ENCODE measurements at places on chromosomes 3 and 15.

GRCh38 chr3:27885641-27886040 lies 163.5 kb upstream of the EOMES start:
- DNase-seq, result no peak

DNA sequence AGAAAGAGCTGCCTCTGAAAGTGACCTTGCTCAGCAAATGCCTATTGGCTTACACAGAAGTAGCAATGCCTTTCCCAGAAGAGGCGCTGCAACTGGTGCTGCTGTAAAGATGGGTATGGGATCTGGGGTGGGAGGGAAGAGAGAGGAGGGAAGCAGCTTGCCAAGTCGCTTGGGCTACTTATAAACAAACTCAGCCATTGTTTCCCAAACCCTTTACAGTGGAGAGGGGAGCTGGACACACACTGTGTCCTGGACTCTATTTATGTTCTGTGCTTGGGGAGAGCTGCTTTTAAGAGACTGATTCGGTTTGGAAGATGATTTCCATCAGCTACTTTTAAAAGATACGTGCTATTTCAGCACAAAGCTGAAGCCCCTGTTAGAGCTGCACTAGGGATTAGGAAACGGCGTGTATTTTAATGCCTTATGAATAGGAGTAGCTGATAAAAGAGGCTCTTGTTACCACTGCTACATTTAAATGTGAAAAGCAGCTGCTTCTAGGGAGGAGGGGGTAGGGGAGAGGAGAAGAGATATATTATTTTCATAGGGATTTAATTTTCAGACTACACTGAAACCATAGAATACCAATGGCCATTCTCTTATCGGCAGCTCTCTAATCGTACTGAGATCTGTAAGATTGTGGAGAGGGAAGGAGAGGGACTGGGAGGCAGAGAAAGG lies 440.6 kb downstream of the MCTP2 start:
- peak; percentile 33 for DNase-seq

DNA sequence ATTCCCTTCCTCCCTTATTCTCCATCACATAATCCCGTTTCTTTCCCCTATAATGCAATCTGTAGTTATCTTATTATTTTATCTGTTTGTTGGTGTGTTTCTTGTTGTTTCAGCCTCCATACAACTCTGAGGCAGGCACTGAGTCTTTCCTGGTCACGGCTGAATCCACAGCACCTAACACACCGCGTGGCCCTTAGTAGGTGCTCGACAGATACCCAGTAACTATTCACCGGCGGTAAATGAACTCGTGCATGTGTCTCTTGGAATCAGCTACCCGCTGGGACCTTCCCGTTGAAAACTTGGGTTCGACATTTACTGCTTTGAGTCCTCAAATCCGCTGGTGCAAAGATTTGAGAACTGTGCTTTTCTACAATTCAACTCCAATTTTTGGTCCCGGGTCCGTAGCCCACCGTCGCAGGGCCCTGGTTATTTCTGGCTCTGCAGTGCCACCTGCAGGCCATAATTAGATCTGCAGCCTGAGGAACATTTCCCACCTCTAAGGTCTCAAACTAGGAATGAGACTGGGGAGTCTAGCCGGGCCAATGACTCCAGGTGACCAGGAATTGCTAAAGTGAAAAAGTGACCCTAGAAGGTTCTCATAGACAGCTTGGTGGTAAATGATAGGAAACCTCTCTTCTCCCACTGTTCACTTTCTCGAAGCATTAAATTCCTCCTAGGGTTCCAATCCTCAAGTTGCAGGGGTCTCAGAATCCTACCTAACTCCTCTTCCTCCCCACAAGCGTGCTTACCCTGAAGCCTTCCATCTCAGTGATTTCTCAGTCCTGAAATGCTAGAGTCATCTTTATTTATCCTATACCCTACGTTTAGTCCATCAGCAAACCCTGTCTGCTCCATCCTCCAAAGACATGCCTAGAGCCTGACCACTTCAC lies 40.0 kb upstream of the TRH start:
- peak; percentile 33 for DNase-seq

DNA sequence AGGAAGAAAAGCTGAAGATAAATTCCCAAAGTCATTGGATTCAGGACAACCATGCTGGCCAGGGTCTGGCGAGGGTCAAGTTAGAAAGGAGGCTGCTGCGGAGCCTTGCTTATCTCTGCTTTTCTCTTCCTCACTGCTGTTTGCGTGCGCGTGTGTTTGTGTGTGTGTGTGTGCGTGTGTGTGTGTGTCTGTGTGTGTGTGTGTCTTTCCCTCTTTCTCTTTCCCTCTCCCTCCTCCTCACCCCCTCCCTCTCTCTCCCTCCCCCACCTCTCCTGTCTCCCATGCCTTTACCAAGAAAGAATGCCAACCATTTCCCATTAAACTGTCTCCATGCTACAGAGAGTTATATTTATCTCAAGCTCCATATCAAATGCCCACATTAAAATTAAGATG lies at the start of gene COLQ:
COLQ (minus strand) TSS at position 134 of the 393 bp plus-strand sequence; CDS start at position 53, 81 bp downstream.
- no peak for DNase-seq

DNA sequence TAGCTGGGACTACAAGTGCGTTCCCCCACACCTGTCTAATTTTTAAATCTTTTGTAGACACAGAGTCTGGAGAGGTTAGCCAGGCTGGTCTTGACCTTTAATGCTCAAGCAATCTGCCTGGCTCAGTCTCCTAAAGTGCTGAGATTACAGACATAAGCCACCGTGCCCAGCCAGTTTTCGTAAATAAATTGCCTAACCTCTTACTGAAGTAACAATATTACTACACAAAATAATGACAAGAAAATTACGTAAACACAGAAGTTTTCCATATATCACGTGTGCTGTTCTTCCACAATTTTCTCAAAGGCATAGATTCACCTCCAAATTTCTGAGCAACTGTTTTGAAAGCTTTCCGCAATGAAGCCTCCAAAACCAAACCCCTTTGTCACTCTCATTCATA lies 58.1 kb upstream of the PROK2 start:
- DNase-seq, result no peak

- no peak for DNase-seq
Measured at GRCh38 chr15:43828061-43828657, 1.4 kb downstream of the WDR76 start.

DNA sequence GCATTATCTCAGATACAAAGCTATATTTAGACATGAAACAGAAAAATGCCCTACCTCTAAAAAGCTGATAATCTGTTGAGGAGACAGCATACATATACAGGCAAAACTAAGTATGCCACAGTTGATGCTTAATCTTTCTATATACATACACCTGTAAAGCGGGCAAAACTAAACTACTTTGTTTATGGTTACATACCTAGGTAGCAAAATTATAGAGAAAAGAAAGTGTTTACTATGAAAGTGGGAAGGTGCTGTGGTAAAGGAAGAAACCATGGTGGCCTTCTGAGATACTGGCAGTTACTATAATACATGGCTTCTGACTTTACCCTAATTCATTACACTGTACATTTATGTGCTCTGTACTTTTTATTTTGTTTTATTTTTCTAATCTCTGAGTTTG lies 36.0 kb upstream of the NR1I2 start:
- DNase-seq, result no peak

DNA sequence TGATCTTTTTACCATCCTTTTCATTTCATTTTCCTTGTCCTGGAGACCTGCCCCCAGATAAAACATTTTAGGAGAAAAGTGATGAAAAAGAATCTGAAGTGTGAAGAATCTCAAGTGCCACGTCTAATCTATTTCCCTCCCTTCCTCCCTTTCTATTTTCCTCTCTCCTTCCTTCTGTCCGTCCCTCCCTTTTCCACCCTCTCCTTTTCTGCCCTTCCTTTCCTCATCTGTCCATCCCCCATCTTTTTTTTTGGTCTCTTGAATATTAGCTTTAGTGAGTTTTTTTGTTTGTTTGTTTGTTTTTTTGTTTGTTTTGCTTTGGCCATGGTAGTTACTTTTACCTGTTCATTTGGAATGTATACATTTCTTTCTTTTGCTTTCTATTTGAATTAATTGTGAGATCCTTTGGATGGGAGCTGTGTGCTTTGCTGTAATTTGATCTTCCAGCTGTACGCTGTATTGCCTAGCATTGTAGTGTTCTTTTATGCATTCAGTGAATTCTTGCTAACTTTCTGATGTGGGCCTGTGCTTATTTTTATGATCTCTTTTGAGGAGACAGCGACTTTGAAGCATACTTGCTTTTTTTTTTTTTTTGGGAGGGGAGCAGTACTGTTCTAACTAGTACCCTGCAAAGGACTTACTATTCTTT lies 19.2 kb downstream of the CDIN1 start:
- DNase-seq, result no peak

GRCh38 chr15:50181201-50181968 lies 611 bp upstream of the SLC27A2 start:
- peak; percentile 62 for DNase-seq

GRCh38 chr3:110783541-110783940 lies 288.1 kb upstream of the NECTIN3 start:
- no peak for DNase-seq

DNA sequence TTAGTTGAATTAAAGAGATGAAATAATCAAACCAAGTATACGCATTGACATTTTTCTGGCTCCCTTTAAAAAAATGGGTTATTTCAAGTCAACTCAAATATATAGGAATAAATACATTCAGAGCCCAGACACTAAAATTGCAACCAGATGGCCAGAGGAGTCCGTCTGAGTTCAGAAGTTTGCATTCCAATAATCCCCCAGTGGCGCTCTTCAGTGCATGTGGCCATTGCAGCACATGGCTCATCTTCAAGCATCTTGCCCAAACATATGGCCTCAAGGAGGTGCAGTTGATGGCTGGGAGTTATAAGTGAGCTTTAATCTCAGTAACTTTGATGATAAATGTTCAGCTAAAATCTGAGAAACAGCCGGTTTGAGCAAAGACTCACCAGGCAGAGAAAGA lies 295.8 kb upstream of the LRRN1 start:
- no peak for DNase-seq

- DNase-seq, result peak; percentile 4
Measured at GRCh38 chr3:109098079-109098644, 19.8 kb downstream of the MORC1 start.

DNA sequence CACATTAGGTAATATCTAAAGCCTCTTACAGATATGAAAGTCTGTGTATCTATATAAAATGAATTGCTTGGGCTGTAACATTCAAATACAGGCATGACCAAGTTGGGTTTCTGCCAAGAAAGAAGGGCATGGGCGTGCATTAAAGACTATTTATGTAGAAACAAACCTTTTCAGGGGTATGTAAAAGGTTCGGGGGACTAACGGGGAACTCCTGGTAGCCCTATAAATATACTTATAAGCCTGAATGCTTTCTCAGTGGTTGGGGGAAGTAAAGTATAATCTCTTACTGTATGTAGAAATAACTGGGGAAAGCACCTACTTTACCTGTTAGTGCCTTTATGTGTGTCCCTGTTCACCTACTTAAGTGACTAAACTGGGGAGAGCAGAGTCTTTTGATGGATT lies 154.5 kb upstream of the TBL1XR1 start:
- no peak for DNase-seq

DNA sequence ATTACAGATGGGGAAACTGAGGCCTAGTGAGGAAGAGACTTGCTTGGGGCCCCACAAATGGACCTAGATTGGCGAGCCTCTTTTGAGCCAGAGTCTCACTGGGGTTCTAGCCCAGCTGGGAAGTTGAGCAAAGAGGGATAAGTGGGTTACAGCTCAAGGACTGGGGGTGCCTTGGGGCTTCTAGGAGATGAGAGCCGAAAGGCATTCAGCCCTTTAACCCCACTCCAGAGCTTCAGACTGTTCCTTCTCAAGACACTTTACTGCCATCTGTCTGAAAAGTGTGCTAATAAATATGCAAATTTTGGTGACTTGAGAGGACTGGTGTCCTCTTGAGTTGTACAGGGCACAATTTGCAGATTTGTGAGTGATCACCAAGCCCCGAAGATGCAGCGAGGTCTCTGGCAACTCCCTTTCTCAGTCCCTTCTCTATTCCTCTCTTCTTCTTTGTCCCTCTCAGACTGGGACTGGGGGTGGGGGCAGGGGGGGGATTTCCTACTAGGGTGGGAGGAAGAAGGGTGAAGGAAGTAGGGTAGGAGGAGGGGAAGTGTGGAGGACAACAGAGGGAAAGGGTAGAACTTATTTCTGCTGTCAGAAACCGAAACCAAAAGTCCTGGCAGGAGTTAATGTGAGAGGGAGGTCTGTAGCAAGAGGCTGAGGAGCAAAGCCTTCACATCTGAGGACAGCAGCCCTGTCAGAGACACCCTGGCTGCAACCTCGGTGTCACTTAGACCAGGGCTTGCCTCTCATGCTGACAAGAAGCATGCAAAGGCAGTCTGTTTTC lies 16.2 kb upstream of the ANKDD1A start:
- no peak for DNase-seq

DNA sequence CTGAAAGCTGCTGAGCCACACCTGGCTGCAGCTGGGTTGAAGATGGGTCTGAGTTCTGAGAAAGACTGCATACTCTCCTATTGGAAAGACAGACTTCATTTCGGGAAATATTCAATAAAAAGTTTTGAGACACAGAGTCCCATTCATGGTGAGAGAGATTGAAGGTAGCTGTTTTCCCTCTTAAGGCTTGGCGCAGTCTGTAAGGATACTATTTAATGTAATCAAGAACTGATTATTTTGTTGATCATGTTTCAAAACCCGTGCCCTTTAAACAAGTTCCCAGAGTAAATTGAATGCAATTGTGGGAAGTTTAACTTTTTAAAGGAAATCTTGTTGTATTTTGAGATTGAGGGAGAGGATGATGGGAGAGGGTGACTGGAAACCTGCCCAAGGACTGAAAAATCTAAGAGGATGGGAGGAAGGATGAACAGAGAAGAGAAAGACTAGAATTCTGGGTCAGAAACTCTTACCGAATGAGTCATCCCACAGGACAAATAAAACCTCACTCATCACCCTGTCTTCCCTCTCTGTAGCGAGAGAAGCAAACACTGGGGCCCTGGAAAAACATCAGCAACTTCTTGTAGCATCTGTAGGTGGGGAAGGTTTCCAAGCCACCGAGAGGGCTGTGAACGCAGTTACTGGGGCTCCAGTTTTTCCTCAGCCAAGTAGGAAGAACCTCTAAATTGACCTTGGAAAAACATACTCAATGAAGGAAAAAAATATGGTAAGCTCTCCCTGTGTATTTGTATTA lies 193.2 kb upstream of the TPRG1 start:
- no peak for DNase-seq

DNA sequence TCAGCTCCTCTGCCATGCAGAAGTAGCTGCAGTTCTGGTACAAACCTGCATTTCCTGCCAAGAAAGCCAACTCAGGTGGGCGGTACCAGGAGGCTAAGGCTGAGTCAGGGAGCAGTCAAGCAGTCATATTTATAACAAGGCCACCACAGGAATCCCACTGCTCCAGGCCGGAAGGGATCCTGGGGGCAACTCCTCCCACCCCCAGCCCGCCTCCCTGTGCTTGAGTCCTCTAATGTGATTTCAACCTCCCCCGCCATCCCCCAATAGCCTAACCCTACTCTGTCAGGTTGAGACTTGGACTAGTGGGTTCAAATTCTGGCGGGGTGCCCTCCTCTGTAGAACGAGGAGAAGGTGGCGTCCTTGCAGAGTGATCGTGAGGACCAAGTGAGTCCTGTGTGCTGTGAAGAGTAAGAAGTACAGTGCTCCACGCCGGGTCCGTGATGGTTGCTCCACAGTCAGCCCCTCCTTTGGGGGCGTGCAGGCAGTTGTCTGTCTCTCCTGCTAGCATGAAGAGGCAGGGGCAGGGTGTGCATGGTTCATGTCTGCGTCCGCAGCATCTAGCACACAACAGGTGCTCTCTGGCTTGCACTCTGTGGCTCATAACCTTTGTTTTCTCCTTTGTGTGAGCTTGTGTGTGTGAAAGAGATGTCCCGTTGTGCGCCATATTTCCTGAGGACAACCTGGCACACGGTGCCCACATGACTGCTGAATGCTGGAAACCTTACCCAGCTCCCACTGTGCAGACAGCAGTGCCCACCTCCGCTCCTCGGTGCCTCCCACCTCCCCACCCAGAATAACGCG lies 78.3 kb downstream of the SMAD6 start:
- no peak for DNase-seq
